ENCODE measurements at places on chromosomes 5 and 9. TPM values are rescaled to one million over a fixed set of nuclear protein-coding genes. Genes with fewer than 3 reads are reported as not detected.
A peak's percentile ranks its signal among the peaks of the same experiment; 100 is the strongest.

DNA sequence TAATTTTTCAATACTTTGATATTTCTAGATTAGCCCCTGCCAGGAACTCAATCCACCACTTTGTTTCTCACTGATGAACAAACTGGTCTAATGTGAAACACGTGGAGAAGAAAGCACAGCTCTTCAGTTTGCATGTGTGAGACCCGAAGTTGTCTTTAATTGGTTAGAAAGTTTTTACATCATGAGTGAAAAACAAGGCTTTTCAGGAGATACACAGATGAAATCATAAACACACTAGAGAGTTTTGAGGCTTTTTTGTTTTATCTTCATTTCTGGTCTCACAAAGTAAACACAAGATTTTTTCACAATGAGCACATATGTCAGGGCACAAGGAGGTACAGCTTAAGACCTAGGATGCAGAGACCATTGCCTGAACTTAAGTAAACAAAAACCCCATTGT lies 84.5 kb upstream of the MOCS2 start:
- peaks cover 8% of the 10 kb centered on the region for H3K4me1 ChIP-seq
- no peak overlapping the region for H3K4me3 ChIP-seq
- no peaks in the 10 kb centered on the region for H3K27me3 ChIP-seq
- no peak for DNase-seq
- H3K36me3 ChIP-seq: no peaks in the 10 kb centered on the region

DNA sequence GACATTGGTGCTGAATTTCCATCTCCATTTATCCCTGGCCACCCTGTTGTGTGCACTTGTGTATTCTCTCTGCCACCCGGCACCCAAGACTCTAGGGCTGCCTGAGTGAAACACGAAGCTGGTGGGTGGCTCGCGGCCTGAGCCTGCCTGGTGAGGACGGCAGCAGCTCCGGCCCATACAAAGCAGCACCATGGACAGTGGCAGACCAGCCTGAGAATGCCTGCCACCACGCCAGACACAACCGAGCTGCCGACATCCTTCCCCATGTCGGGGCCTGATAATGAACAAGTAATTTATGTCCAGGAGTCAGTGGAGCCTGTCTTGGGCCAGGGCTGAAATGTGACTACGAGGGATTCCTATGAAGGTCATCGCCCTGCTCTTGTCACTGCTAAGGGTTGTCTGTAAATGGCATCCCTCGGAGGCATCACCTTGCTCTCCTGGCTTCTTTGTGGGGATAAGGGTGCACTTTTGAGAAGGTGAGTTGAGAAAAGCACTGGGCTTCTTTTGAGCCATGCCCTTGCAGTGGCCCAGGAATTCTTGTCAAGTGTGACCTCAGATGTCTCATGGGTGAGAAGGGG lies 175.7 kb downstream of the MELK start:
- peak; percentile 68 for DNase-seq
- H3K4me3 ChIP-seq: no peak overlapping the region
- no peaks in the 10 kb centered on the region for H3K36me3 ChIP-seq
- no peaks in the 10 kb centered on the region for H3K4me1 ChIP-seq
- peaks cover 8% of the 10 kb centered on the region for H3K27me3 ChIP-seq
- H3K27ac ChIP-seq: no peak overlapping the region

GRCh38 chr5:173714551-173715428 lies 98.3 kb upstream of the BOD1 start:
- peak; percentile 94 for DNase-seq
- peak overlapping the region; percentile 42 for H3K27ac ChIP-seq
- no peaks in the 10 kb centered on the region for H3K27me3 ChIP-seq

The ROPN1L gene
- 0.86 TPM for total RNA-seq

The ANKS6 gene
- 14.4 TPM for total RNA-seq

- peaks cover 7% of the 10 kb centered on the region for H3K4me1 ChIP-seq
- H3K36me3 ChIP-seq: no peaks in the 10 kb centered on the region
- H3K4me3 ChIP-seq: no peak overlapping the region
- no peak for DNase-seq
Measured at GRCh38 chr5:10712574-10713366, 48.3 kb downstream of the DAP start.

DNA sequence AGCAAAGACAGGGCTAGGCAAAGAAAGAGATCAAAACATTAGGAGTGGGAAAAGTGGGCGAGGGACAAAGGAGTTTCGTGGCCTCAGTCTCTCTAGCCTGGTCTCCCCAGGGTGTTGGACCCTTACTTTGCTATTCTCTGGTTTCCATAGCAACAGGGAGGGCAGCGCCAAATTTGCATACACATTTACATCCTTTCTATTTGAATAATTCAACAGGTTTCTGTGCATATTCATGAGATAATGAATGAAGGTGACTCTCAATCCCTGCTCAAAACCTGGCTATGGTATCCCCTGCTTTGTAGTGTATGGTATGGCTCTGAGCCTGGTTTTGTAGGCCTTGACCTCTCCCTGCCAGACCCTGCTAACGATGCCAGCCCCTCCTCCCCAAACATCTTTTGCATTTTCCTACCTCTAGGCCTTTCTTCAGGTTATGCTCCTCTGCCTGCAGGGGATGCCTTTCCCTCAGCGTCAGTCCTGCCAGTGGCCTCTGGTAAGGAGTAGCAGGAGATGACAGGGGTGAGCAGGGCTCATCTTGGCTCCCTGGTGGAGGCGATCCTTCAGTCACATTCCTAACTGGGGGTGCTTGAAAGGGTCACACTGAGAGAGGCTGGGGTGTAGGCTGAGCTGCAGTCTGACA lies 9.8 kb downstream of the RPP25L start:
- no peak for DNase-seq
- H3K4me1 ChIP-seq: no peaks in the 10 kb centered on the region

The GPR150 gene
- total RNA-seq: not detected

The ZBTB5 gene
- total RNA-seq: 8.3 TPM

The PIP5KL1 gene
- total RNA-seq: 5.5 TPM

The IL3 gene
- total RNA-seq: not detected

DNA sequence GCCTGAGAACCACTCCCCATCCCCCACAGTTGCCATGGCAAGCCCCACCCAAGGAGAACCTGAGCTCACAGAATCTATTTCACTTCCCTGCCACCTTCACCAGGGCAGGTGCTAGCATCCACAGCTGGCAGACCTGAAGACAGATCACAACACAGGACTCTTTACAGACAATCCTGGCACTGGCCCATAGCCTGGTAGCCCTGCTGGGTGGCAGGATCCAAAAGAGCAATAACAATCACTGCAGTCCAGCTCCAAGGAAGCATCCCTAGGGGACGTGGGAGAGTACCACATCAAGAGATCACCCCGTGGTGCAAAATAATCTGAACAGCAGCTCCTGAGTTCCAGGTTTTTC lies 463.2 kb upstream of the PIK3R1 start:
- no peak overlapping the region for H3K27ac ChIP-seq
- no peak for DNase-seq
- H3K4me3 ChIP-seq: no peak overlapping the region
- no peaks in the 10 kb centered on the region for H3K4me1 ChIP-seq
- H3K27me3 ChIP-seq: no peaks in the 10 kb centered on the region
- no peaks in the 10 kb centered on the region for H3K36me3 ChIP-seq

The CDC26 gene
- 15.9 TPM for total RNA-seq

The KIF12 gene
- not detected for total RNA-seq

GRCh38 chr5:71922584-71923106 lies 184.6 kb upstream of the MAP1B start:
- DNase-seq: peak; percentile 93
- no peaks in the 10 kb centered on the region for H3K36me3 ChIP-seq
- H3K27me3 ChIP-seq: no peaks in the 10 kb centered on the region
- H3K27ac ChIP-seq: peak overlapping the region; percentile 76
- H3K4me3 ChIP-seq: no peak overlapping the region

The IFNB1 gene
- not detected for total RNA-seq

The EQTN gene
- total RNA-seq: not detected

The PCDHA5 gene
- not detected for total RNA-seq

- H3K27me3 ChIP-seq: no peaks in the 10 kb centered on the region
- H3K4me1 ChIP-seq: no peaks in the 10 kb centered on the region
- H3K36me3 ChIP-seq: no peaks in the 10 kb centered on the region
- DNase-seq: no peak
- no peak overlapping the region for H3K27ac ChIP-seq
- no peak overlapping the region for H3K4me3 ChIP-seq
Measured at GRCh38 chr5:10201223-10201868, 48.3 kb downstream of the ATPSCKMT start.

DNA sequence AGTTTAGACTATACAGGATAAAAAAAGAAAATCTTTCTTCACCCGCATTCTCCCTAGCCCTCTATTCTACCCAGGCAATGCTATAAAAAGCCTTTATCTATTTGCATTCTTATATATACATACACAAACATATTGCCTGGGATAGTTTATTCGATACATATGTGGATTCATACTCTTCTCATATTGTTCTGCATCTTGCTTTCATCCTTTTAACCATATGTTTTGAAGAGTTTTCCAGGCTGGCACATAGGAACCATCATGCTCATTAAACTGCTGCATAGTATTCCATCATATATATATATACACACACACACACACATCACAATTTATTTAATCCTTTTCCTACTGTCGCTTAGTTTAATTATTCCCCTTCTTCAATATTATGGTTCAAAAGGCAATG lies 461.2 kb downstream of the NTRK2 start:
- H3K36me3 ChIP-seq: no peaks in the 10 kb centered on the region
- no peaks in the 10 kb centered on the region for H3K27me3 ChIP-seq
- no peak overlapping the region for H3K27ac ChIP-seq

- no peak for DNase-seq
- no peaks in the 10 kb centered on the region for H3K36me3 ChIP-seq
Measured at GRCh38 chr5:24103451-24104023, 541.2 kb downstream of the CDH10 start.

GRCh38 chr9:132639322-132639721 lies 30.5 kb downstream of the DDX31 start:
- no peak overlapping the region for H3K27ac ChIP-seq
- no peak overlapping the region for H3K4me3 ChIP-seq
- H3K4me1 ChIP-seq: no peaks in the 10 kb centered on the region
- no peaks in the 10 kb centered on the region for H3K27me3 ChIP-seq

The TPPP gene
- total RNA-seq: 0.13 TPM

DNA sequence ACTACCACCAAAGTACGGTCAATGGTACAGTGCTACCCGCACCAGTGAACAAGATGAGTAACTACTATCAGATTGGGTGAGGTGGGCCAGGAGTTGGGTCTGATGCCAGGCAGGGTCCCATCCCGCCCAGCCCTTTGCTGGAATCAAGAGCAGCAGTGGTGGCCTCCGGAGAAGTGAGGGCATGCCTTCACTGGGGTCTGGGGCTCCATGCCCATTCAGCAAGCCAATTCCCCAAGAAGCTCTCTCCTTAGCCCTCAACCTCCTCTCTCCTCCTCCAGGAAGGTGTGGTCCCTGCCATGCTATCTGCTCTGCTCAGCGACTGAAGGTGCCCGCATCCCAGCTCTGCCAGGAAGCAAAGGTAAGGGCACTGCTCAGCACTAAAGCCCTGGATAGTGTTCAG lies 62.7 kb upstream of the CPLX2 start:
- H3K36me3 ChIP-seq: no peaks in the 10 kb centered on the region
- H3K27me3 ChIP-seq: peaks cover 29% of the 10 kb centered on the region
- peaks cover 13% of the 10 kb centered on the region for H3K4me1 ChIP-seq
- no peak overlapping the region for H3K4me3 ChIP-seq
- no peak overlapping the region for H3K27ac ChIP-seq

- DNase-seq: no peak
- H3K27me3 ChIP-seq: no peaks in the 10 kb centered on the region
- H3K4me1 ChIP-seq: no peaks in the 10 kb centered on the region
- no peak overlapping the region for H3K27ac ChIP-seq
- no peaks in the 10 kb centered on the region for H3K36me3 ChIP-seq
- no peak overlapping the region for H3K4me3 ChIP-seq
Measured at GRCh38 chr9:27673641-27674040, 100.4 kb upstream of the C9orf72 start.

- no peaks in the 10 kb centered on the region for H3K4me1 ChIP-seq
- H3K4me3 ChIP-seq: no peak overlapping the region
- peaks cover 42% of the 10 kb centered on the region for H3K36me3 ChIP-seq
- no peaks in the 10 kb centered on the region for H3K27me3 ChIP-seq
Measured at GRCh38 chr5:179836225-179837019, 15.7 kb downstream of the SQSTM1 start.

DNA sequence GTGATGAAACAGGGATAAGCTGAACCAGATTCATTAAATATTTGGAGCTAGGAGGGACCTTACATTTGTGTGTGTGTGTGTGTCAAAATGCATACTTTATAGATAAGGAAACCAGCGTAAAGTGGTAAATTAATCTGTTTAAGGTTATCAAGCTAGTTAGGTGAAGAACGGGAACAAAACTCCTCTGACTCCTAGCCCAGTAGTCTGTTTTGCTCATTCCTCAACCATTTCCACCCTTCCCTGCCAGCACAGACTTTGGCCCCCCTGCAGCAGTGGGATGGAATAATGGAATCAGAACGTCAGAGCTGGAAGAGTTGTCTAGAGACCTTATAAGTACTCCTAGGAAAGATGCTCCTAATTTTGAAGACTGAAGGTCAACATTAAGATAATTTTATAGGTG lies 6.5 kb downstream of the AGXT2 start:
- DNase-seq: peak; percentile 66
- peaks cover 23% of the 10 kb centered on the region for H3K4me1 ChIP-seq
- no peaks in the 10 kb centered on the region for H3K36me3 ChIP-seq
- H3K27me3 ChIP-seq: no peaks in the 10 kb centered on the region

DNA sequence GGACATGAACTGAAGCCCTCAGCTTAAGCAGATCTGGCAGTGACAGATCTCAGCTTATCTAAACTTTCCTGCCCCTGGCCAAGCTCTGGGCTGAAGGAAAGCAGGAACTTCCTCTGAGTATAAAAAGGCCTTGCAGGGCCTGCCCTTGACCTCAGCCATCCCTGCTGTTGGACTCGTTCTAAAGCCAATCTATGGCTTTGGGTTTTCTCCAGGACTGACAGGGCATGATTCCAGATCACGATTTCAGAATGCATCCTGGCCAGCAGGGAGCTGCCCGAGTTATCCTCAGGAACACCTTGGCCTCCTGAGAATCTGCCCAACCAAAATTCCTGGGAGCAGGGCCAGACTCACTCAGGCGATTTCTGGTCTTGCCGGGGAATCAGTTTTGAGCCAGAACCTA lies 502.7 kb downstream of the TLE4 start:
- H3K27me3 ChIP-seq: no peaks in the 10 kb centered on the region
- no peak overlapping the region for H3K27ac ChIP-seq
- H3K4me1 ChIP-seq: no peaks in the 10 kb centered on the region
- DNase-seq: no peak
- H3K36me3 ChIP-seq: no peaks in the 10 kb centered on the region

DNA sequence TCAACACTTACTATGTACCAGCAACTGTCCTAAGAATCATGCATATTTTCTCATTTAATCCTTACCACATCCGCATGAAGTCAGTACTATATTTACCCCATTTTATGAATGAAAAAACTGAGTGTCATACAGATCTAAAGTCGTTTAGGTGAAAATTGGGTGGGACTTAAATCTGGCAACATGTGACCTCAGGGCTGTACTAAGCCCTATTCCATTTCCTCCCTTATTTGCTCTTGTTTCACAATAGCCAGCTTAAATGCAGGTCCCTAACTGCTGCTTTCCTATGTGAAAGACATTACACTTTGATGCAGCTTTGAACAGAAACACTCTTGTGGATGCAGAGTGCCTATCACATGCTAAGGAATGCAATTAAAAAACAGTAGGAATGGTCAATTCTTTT lies 2.5 kb upstream of the RAB14 start:
- no peaks in the 10 kb centered on the region for H3K27me3 ChIP-seq
- peaks cover 13% of the 10 kb centered on the region for H3K4me1 ChIP-seq
- H3K4me3 ChIP-seq: no peak overlapping the region

The SH2D3C gene
- not detected for total RNA-seq

GRCh38 chr9:76605321-76605900 lies 146.4 kb downstream of the GCNT1 start:
- no peak overlapping the region for H3K27ac ChIP-seq
- no peak for DNase-seq
- no peaks in the 10 kb centered on the region for H3K36me3 ChIP-seq

GRCh38 chr9:18052060-18052459 lies 421.9 kb upstream of the ADAMTSL1 start:
- no peak overlapping the region for H3K27ac ChIP-seq
- peaks cover 3% of the 10 kb centered on the region for H3K27me3 ChIP-seq
- no peak for DNase-seq
- no peaks in the 10 kb centered on the region for H3K36me3 ChIP-seq
